ENCODE measurements at places on chromosomes 16 and 17. TPM values are rescaled to one million over a fixed set of nuclear protein-coding genes. Genes with fewer than 3 reads are reported as not detected.

Gene PROCA1
- 26.3 TPM for polyA plus RNA-seq

Gene MYH8
- polyA plus RNA-seq: not detected

- no peak for DNase-seq
These were observed 25.0 kb downstream of the COX4I1 start for GRCh38 chr16:85824161-85825135.

DNA sequence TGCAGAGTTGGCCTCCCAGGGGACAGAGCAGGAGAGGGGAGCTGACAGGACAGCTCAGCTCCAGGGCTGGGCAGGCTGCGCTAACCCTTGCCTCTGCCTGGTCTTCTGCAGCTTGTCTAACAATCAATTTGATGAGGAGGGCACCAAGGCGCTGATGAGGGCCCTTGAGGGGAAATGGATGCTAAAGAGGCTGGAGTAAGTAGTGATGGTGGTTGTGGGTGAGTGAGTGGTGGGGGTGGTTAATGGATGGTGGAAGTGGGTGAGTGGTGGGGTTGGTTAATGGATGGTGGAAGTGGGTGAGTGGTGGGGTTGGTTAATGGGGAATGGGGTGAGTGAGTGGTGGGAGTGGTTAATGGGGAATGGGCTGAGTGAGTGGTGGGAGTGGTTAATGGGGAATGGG is 22.0 kb upstream of the CPNE2 start:
- no peak for DNase-seq

Gene CD300LB
- not detected for polyA plus RNA-seq

DNA sequence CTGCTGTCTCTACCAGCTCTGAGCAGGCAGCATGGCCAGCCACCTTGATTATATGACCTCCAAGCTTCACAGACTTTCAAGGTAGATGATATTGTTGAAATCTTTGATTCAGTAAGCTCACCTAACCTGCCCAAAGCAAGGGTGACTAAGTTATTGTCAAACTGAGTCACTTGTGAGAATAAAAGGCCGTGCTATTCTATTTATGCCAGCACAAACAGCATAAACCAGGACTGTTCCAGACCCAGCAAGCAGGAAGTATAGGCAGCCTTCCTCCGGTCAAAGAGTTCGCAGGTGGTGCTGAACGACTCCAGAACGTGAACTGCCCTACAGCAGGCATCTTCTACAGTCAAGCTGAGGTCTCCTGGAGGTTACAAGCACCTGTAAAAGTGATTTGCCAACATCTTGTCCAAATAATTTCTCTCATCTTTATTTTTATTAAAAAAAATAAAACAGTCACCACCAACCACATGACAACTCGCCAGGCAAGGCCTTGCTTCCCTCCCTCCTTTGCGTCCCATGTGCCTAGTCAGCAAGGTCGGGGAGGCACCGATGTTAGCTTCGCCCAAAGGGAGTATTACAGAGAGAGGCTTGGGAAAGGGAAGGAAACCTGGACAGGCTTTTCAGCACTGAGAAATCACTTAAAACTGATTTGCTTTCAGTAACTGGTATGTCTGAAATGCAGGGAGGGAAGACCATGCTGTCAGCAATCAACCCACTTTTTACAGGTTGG is 10.8 kb downstream of the ARL2BP start:
- no peak for DNase-seq

- DNase-seq: no peak
These were observed 467.3 kb downstream of the KCNJ2 start for GRCh38 chr17:70636517-70637133.

Gene CNGB1
- not detected for polyA plus RNA-seq

Gene CRISPLD2
- 3.6 TPM for polyA plus RNA-seq

DNA sequence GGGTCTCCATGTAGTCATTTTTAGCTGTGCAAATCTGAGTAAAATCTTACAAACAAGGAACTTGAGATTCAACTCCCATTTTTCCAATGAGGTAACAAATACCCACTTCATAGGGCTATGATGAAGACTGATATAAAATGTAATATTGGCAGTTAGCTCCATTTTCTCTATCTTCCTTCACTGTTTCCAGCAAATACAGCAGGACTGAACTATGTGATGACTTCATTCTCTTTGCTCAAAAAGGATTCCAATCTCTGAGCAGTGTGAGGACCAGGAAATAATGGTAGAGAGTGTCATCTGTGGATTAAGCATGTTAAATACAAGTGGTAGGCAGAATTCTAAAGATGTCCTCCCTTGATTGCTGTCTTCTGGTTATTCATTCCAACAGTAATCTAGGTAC is 18.3 kb downstream of the RND2 start:
- DNase-seq: no peak

Gene EVI2A
- polyA plus RNA-seq: not detected

Gene CRK
- polyA plus RNA-seq: 25.7 TPM

Gene IGSF6
- not detected for polyA plus RNA-seq

GRCh38 chr16:89826531-89827382 is 1.5 kb upstream of the SPIRE2 start:
- DNase-seq: no peak

GRCh38 chr17:37818689-37819088 is 73.8 kb upstream of the HNF1B start:
- no peak for DNase-seq

GRCh38 chr16:73006026-73006425 is 41.9 kb downstream of the ZFHX3 start:
- DNase-seq: no peak

Gene TP53TG3B
- polyA plus RNA-seq: not detected

Gene KCNJ16
- polyA plus RNA-seq: not detected

- DNase-seq: no peak
These were observed at the start of gene RASL10B for GRCh38 chr17:35731239-35731916. TSS of gene RASL10B (plus strand) at chr17:35731639. CDS start at chr17:35735185, 3,546 bp downstream.

DNA sequence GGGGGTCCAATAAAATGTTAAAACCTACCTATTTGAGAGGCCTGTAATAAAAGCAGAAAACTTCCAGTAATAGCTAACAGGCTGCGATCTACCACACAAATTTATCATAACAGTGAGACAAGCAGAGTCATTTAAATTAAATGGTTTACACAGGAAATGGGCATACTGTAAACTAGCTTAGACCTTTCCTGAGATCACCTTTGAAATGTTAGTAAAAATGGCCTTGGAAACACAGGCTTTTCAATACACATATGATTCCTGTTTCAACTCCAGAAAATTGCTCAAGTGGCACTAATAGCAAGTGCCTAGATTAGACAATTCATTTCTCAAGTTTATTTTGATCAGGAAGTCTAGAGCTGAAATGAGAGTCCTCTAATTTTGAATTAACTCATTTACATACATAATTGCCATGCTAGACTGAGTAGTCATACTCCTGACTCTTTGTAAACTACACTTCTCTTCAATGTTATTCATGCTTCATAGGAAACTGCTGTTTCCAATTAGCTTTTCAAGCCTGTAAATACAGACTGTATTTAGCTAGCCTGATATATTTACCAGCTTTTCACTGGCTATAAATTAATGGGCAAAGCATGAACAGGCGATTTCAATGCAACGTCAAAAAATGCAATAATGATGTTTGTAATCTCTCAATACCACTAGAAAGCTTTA is 43.3 kb downstream of the PARN start:
- DNase-seq: no peak

Gene IRX5
- 0.56 TPM for polyA plus RNA-seq

Gene PDIA2
- polyA plus RNA-seq: 0.50 TPM

Gene PSMD3
- polyA plus RNA-seq: 151 TPM

DNA sequence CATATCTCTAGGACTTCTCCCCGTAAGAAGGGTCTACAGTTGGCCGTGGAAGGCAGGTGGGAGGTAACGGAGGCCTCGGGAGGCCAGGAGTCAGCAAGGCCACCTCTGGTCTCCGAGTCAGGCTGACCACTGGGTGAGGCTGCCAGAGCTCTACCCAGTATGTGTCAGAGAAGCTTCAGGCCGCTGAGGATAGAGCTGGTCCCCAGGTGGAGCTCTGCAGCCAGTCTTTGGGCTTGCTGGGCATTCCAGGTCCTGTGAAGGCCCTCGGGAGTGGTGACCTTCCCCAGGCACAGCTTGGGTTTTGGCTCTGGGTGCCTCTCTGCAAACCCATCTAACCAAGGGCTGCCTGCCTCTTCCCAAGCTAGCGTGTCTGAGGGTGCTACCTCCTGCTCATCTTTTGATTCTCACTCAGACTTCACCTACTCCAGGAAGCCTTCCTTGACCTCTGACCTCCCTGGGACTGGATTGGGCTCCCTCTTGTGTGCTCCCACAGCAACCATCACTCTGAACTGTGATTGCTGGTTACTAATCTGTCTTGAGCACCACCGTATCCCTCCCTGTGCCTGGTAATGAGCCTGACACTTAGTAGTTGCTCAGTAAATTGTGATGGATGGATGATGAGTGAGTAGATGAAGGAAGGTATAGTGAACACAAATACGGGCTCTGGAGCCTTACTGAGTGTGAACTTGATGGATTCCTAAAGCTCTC is 22.3 kb downstream of the RHBDL3 start:
- DNase-seq: no peak

GRCh38 chr17:49670002-49670401 is 7.9 kb downstream of the SPOP start:
- no peak for DNase-seq

GRCh38 chr17:51833045-51833444 is 325.5 kb downstream of the CA10 start:
- DNase-seq: no peak

DNA sequence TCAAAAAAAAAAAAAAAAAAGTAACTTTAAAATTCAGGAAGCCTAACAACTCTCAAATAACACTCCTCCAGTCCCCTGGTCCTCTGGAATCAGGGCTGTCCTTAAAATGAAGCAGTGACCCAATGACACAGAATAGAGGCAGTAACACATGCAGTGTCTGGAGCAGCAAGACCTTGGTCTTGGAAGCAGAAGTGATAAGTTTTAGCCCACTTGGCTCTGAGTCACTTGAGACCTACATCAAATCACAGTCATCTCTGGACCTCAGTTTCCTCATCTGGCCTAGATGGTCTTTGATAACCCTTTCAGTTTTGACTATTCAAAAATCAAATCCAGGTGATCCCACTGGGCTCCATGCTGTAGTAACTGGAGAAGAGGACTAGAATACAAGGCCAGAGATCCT is 39.0 kb downstream of the LYRM1 start:
- DNase-seq: no peak

GRCh38 chr16:29757950-29758466 is 12.2 kb upstream of the C16orf54 start:
- no peak for DNase-seq

DNA sequence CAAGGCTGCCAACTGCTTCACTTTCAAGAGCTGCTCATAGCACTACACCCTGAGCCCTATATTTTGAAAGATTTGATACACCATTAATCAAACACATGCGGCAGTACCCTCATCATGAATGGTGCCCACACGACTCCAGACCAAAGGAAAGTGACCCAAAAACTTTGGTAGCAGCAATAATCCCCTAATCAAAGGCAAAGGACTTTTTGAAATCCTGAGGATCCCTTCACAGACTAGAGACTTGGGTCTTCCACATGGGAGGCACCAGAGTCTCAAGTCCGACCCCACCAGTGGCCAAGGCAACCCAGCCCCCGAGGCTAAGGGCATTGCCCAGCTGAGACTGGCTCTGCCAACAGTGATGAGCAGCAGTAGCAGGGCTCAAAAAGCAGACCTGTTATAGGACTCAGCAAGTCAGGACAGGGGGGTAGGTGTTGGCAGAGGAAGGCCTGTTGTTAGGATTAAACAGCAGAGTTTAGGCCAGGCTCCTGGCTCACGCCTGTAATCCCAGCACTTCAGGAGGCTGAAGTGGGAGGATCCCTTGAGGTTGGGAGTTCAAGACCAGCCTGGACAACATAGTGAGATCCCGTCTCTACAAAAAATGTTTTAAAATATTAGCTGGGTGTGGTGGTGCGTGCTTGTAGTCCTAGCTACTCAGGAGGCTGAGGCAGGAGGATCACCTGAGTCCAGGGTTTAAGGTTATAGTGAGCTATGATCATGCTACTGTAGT is 3.2 kb downstream of the TRIM25 start:
- DNase-seq: no peak

- DNase-seq: no peak
These were observed 210.7 kb upstream of the NLRP1 start for GRCh38 chr17:5794881-5795506.

Data from H1 (cell line).